Left ventricle myocardium inferior (tissue), 1 donor: ENCODE measurements at places on chromosomes 7 and 10. TPM values are rescaled to one million over a fixed set of nuclear protein-coding genes. Genes with fewer than 3 reads are reported as not detected.

Gene STAG3
- 0.74 TPM for total RNA-seq

Gene RGS10
- 5.6 TPM for total RNA-seq

Gene SEMA4G
- 0.52 TPM for total RNA-seq

Gene SMNDC1
- total RNA-seq: 24.1 TPM

Gene C10orf90
- not detected for total RNA-seq

Gene ATP5MK
- total RNA-seq: 1,231 TPM

Gene IDI2
- total RNA-seq: 0.33 TPM

Gene HOXA2
- total RNA-seq: not detected

Gene COL17A1
- not detected for total RNA-seq

Gene CYP3A4
- not detected for total RNA-seq

Gene FRG2B
- not detected for total RNA-seq

Gene LIPJ
- not detected for total RNA-seq

Gene MRLN
- not detected for total RNA-seq
